ENCODE measurements at places on chromosomes 6 and 20. TPM values are rescaled to one million over a fixed set of nuclear protein-coding genes. Genes with fewer than 3 reads are reported as not detected.
A peak's percentile ranks its signal among the peaks of the same experiment; 100 is the strongest.

The ENPP1 gene
- 16.3 TPM for total RNA-seq

The CST4 gene
- not detected for total RNA-seq

The GABRR1 gene
- not detected for total RNA-seq

DNA sequence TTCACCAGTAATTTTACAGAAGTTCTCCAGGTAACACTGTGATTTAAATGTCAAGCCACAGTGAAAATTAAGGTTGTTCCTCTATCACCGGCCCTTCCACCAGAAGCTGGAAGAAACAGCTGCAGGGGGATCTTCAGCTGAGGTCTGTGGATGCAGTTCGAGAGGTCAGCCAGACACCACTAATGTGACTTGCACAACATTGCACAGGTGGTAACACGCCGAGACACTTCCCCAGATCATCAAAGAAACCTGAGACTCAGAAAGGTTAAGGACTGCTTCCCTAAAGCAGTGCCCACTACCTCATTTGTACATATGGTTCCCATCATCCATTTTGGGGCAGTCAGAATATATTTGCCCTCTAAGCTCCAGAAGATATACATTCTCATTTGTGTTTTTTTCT, 8.1 kb upstream of the SERPINB9 start:
- no peak for DNase-seq
- H3K36me3 ChIP-seq, result no peaks in the 10 kb centered on the region
- no peaks in the 10 kb centered on the region for H3K4me1 ChIP-seq
- no peaks in the 10 kb centered on the region for H3K27me3 ChIP-seq
- H3K4me3 ChIP-seq, result no peak overlapping the region

DNA sequence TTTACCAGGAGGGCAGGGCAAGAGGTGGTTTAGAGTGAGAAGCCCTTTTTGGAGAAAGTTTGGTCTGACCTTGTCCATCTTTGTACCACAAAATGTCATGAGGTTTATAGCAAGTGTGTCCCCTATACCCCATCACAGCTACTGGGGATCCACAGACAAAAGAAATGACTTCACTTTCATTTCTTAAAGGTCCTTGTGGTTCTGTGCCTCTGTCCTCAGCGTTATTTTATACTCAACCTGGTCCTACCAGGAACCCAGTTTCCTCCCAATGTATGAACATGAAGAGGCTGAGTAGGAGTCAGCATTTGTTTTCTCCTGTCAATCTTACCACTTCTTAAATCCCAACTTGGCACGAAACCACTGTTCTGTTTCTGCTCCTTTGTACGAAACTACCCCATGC, 157.6 kb downstream of the NFATC2 start:
- H3K27ac ChIP-seq, result no peak overlapping the region
- no peaks in the 10 kb centered on the region for H3K27me3 ChIP-seq
- no peak for DNase-seq
- H3K36me3 ChIP-seq, result no peaks in the 10 kb centered on the region
- H3K4me3 ChIP-seq, result no peak overlapping the region

The PCSK2 gene
- not detected for total RNA-seq

- H3K4me1 ChIP-seq, result no peaks in the 10 kb centered on the region
- H3K27ac ChIP-seq, result no peak overlapping the region
- H3K27me3 ChIP-seq, result no peaks in the 10 kb centered on the region
These were observed 457.2 kb downstream of the KIF16B start for GRCh38 chr20:16115911-16116552.

DNA sequence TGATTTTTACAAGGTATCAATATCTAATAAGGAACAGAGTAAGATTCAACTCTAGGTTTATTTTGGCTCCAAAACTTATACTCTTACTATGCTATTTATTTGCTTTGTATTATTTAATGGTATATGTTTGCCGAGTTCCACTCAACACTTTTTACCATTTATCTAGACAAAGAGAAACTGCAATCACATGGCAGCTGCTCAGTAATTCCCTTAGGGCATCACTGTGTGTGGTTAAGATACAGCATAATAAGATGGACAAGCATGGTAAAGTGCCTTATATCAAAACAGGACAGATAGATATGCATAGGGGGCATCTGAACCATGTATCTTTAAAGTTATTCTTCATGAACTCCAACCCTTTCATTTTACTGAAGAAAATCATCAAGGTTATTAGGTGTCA, 483.0 kb upstream of the ID4 start:
- H3K4me1 ChIP-seq, result no peaks in the 10 kb centered on the region
- no peaks in the 10 kb centered on the region for H3K36me3 ChIP-seq
- H3K27ac ChIP-seq, result no peak overlapping the region
- H3K27me3 ChIP-seq, result no peaks in the 10 kb centered on the region
- no peak for DNase-seq
- no peak overlapping the region for H3K4me3 ChIP-seq

DNA sequence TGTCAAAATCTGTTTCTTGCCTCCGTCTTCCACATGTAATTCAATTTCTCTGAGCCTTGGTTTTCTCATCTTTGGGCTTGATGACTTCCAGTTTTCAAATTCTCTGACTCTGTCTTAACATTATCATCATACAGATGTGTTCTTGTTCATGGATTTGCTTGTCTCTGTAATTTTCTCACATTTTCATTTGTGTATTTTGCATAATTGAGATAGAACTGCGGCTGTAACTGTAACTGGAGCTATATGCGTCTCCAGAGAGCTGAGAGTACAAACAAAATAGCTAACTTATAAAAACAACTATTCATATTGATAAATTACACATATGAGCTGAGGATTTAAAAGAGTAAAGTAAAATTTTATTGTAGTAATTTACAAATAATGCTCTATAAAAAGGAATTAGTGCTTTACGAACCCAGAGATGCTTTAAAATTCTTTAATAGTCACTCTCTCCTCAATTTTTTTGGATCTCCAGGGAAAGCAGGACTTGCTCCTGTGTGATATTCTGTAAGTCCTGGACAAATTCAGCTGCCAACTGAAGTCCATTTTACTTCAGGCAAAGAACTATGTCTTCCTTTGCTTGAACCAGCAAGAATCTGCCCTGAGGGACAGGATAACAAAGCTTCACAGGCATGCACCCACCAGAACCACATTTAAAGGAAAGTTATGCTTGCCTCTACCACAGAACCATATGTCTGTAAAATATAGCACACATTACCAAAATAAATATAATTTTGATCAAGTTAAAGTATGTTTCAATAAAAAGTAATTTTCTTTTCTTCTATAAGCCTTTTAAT, 288.3 kb downstream of the KHDC1L start:
- H3K27me3 ChIP-seq, result no peaks in the 10 kb centered on the region
- no peak overlapping the region for H3K27ac ChIP-seq
- no peaks in the 10 kb centered on the region for H3K36me3 ChIP-seq
- no peak for DNase-seq
- no peaks in the 10 kb centered on the region for H3K4me1 ChIP-seq

DNA sequence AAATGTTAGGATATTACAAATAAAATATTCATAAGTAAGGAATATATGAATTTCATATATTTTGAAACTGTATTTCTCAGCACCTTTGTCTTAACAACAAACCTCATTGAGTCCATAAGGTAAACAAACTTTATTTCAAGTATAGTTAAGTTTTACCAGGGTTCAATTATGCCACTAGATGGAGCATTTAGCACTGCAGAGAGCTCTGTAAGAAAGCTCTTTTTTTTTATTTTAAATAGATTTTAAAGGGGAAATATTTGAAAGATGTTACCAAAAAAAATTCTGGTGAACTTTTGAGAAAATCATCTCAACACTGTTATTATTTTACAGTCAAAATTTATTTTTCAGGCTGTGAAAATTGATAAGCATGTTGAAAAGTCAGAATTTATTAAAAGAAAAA, 955.2 kb upstream of the EYS start:
- no peaks in the 10 kb centered on the region for H3K27me3 ChIP-seq
- DNase-seq, result no peak
- no peaks in the 10 kb centered on the region for H3K4me1 ChIP-seq
- H3K36me3 ChIP-seq, result no peaks in the 10 kb centered on the region
- no peak overlapping the region for H3K27ac ChIP-seq

The OLIG3 gene
- total RNA-seq, result not detected

DNA sequence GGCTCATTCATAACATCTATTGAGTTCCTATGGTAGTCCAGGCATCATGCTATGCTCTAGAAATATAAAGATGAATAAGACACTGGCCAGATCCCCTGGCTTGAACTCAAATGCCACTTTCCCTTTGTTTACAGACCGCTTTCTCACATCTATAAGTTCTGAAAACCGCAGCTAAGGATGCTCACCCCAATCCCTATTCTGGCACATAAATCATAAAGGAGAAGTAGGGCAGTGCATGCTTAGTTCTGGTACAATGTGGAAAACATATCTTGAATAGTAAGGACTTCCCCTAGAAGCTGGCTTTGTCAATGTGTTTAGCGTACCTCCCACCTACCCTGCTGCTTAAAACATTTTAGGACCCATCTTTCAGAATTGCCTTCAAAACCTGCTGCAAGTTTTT, 26.4 kb downstream of the MRS2 start:
- no peak for DNase-seq
- H3K4me3 ChIP-seq, result no peak overlapping the region
- no peak overlapping the region for H3K27ac ChIP-seq
- H3K4me1 ChIP-seq, result peaks cover 16% of the 10 kb centered on the region
- H3K27me3 ChIP-seq, result no peaks in the 10 kb centered on the region

DNA sequence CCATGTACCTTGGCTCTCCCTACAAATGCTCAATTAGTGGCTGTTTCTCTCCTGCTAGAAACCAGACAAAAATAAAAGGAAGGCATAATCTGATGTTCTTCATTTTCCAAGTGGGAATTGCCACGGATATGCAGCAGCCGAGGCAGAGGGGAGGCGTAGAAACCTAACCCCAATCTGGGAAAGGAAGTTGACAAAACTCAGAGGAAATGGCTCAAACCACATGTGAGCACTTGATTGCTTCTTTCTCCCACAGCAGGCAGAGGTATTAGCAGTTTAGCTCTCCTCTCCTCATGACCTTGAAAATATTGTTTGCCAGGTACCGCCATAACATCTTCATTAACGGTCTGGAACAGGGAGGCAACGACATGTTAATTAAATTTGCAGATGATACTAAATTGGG, 3.8 kb upstream of the MLN start:
- H3K27ac ChIP-seq, result no peak overlapping the region
- peaks cover 50% of the 10 kb centered on the region for H3K27me3 ChIP-seq
- H3K36me3 ChIP-seq, result no peaks in the 10 kb centered on the region
- no peak overlapping the region for H3K4me3 ChIP-seq

The NHLRC1 gene
- 2.9 TPM for total RNA-seq

DNA sequence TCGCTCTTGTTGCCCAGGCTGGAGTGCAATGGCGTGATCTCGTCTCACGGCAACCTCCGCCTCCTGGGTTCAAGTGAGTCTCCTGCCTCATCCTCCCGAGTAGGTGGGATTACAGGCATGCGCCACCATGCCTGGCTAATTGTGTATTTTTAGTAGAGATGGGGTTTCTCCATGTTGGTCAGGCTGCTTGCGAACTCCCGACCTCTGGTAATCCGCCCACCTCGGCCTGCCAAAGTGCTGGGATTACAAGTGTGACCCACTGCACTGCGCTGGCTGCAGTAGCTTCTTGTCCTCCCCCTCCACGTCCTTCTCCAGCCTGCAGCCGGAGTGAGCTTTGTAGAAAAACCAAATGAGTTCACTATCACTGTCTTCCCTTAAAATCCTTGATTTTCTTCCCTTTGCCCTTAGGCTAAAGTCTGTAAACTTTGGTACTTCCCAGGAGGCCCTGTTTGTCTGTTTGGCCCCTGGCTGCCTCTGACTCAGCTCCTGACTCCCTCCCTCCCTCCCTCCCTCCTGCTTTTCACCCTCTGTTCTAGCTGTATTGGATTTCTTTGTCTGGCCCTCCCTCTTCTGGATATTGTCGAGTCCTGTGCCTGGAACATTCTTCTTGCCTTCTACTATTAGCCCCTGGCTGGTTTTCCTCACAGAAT, 12.9 kb downstream of the PARD6B start:
- peak overlapping the region; percentile 60 for H3K27ac ChIP-seq
- H3K27me3 ChIP-seq, result no peaks in the 10 kb centered on the region
- no peaks in the 10 kb centered on the region for H3K36me3 ChIP-seq
- peak; percentile 93 for DNase-seq
- peaks cover 12% of the 10 kb centered on the region for H3K4me1 ChIP-seq

The MAK gene
- under 0.01 TPM for total RNA-seq

DNA sequence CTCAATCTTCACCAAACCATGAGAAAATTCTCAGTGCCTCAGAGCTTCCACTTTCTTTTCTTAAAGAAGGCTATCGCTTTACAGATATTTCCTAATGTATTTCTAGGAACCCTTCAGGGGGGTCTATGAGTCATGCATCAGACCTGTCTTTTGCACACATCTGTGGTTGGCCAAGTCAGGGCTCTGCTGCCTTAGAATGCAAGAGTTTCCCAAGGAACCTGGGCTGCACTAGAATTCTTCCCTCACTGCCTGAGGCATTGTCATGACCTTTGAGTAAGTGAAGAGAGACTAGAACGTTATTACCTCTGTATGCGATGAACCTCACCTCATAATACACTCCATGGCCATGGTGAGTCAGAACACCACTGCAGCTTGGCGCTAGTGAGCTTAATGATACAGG, 365.0 kb upstream of the ID4 start:
- no peaks in the 10 kb centered on the region for H3K36me3 ChIP-seq
- no peaks in the 10 kb centered on the region for H3K27me3 ChIP-seq
- DNase-seq, result no peak
- H3K4me3 ChIP-seq, result no peak overlapping the region

DNA sequence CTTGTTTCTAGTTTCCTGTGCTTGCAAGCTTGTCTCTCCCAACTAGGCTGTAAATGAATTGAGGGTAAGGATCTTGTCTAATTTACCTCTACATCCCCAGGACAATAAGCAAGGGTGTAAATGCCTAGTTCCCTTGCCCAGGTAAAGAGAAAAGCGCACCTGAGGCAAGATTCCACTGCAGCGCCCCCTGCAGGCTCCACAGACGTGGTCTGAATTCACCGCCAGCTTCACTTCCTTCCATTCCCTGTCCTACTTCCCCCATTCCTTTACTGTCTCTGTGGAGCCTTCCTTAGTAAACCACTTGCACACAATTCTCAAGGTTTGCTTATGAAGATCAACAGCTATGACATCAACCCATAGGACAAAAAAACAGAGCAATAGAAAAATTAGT, 42.3 kb downstream of the ANKEF1 start:
- no peak overlapping the region for H3K27ac ChIP-seq
- DNase-seq, result no peak
- H3K4me1 ChIP-seq, result peaks cover 28% of the 10 kb centered on the region
- H3K36me3 ChIP-seq, result no peaks in the 10 kb centered on the region
- no peaks in the 10 kb centered on the region for H3K27me3 ChIP-seq

The GMEB2 gene
- total RNA-seq, result 7.4 TPM

DNA sequence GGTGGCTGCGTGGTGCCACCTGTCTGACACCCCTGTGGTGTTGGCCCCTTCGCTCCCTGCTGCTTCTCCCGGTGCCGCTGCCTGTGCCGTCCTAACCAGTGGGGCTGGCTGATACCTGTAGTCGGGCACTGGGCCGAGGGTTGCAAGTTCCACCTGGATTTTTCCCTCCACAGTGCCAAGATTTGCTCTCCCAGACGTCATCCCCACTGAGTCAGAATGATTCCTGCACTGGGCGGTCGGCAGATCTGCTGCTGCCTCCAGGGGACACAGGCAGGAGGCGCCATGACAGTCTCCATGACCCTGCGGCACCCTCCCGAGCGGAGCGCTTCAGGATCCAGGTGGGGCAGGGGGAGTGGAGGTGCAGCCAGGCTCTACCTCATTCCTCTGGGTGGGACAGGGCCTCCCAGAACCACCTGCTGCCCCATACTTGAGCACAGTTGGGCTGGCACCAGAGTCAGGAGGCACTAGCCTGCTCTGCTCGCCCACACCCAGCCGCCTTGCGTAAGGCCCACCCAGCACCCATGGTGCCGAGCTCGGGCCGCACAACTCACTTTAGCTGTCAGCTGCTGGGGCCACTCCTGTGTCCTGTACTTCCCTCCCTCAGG, 60.2 kb downstream of the TCP11 start:
- no peak overlapping the region for H3K27ac ChIP-seq
- no peaks in the 10 kb centered on the region for H3K4me1 ChIP-seq
- H3K4me3 ChIP-seq, result no peak overlapping the region
- H3K36me3 ChIP-seq, result peaks cover 14% of the 10 kb centered on the region
- H3K27me3 ChIP-seq, result no peaks in the 10 kb centered on the region

All from osteoblast (primary cell).